Cardiac fibroblast (primary cell): ENCODE measurements at places on chromosomes 6 and 20.

DNA sequence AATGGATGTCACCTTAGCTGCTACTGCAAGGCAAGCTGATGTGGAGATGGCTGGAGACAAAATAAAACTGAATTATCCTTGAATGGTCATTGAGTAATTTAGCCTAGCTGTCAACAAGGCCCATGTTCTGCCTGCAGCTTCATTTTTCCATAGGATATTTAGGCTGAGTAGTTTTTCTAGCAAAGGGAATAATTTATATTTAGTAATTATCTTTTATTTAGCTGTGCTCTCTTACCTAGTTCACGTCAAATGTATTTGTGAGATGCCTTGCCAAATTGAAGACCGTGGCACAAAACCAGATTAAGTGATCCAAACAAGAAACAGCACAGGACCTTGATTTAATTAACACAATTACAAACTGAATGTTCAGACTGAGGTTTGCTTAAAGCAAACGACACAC, 77.4 kb upstream of the CEP162 start:
- DNase-seq: no peak

- DNase-seq: no peak
Measured at GRCh38 chr6:126955621-126956020, 162.8 kb upstream of the RSPO3 start.

GRCh38 chr6:142898927-142899895, 45.8 kb downstream of the HIVEP2 start:
- DNase-seq: no peak

- no peak for DNase-seq
Measured at GRCh38 chr20:57159193-57159851, 107.1 kb downstream of the BMP7 start.

DNA sequence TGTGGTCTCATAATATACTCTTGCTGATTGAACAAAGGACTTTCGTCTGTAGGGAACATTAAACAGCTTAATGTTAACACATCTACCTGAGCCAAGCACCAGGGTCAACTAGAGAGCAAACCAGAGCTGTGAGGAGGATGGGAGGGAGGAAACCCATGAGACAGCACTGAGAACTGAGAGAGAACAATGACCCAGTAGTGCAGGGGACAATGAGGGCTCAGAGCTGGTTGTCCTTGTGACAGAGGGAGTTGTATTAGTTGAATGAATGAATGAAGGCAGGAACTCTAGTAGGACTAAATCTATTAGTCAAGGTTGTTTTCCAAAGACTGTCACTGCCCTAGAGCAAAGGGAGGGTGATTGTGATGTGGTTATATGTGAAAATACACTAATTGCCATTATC, 28.2 kb upstream of the GSTA4 start:
- no peak for DNase-seq

GRCh38 chr6:42509765-42510164, 54.1 kb upstream of the UBR2 start:
- DNase-seq: no peak

- DNase-seq: no peak
Measured at GRCh38 chr6:40389254-40389653, 197.9 kb downstream of the LRFN2 start.

- peak; percentile 55 for DNase-seq
Measured at GRCh38 chr20:34536798-34537394, 20.7 kb downstream of the DYNLRB1 start.

- no peak for DNase-seq
Measured at GRCh38 chr6:143155681-143156080, 95.0 kb downstream of the AIG1 start.

- no peak for DNase-seq
Measured at GRCh38 chr20:43559147-43559987, 540 bp downstream of the SGK2 start.

DNA sequence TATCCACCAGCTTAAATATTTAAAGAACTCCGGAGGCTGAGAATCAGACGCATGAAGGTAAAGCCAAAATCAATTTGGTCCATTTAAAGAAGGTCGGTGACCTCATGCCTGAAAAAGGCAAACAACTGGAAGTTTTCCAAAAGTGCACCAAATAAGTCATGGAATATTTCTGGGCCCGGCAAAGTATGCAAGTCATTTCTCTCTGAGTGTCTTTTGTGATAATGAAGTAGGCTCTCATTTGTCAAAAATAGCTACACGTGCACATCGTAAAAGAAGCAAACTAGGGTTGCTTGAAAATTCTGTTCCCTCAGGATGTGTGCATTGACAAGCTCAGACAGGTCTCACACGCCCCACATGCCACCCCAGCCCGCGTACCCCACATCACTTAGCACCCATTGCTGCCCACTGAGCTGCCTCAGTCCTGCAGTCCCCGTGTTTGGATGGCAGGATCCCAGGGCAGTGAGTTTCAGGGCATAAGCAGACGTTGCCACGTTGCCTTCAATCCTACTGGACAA, 20.5 kb upstream of the PYGB start:
- DNase-seq: peak; percentile 86

- no peak for DNase-seq
Measured at GRCh38 chr6:120262354-120262753, 912.8 kb upstream of the MAN1A1 start.

DNA sequence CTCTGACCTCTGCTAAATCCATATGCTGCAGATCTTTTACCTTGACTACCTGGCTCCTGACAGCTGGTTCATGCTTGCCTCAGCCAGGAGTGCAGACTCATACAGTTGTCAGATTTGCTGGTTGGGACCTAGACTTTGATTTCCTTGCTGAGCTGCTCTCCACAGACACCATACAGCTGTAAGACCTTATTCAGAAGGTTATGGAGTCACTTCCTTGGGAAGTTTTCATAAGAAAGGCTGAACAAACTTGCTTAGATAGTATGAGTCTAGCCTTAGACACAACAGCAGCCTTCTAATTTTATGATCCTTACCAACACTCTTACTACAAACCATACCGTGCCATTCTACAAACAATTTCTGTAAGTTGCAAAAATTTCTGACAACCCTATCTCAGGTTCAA, 102.9 kb downstream of the EDN1 start:
- DNase-seq: peak; percentile 5

- DNase-seq: peak; percentile 90
Measured at GRCh38 chr6:155174576-155175211, 89.1 kb upstream of the CLDN20 start.

- DNase-seq: no peak
Measured at GRCh38 chr6:137660296-137660731, 166.1 kb upstream of the OLIG3 start.

DNA sequence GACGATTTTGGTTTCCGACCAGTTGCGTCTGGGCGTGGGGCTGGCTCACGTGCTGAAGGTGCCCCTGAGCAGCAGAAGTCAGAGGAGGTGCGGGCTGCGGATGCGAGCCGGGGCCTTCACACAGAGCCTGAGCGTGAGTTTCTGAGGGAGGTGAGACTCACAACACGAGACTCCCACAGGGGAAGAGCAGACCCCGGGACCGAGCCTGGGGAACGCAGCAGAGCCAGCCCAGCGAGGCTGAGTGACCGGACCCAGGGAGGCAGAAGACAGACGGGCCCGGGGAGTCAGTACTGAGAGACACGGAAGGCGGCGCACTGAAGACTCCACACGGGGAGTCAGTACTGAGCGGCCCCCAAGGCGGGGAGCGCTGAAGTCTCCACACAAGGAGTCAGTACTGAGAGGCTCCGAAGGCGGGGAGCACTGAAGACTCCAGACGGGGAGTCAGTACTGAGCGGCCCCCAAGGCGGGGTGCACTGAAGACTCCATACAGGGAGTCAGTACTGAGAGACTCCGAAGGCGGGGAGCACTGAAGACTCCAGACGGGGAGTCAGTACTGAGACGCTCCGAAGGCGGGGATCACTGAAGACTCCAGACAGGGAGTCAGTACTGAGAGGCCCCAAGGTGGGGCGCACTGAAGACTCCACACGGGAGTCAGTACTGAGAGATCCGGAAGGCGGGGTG, 77.8 kb downstream of the DLL1 start:
- no peak for DNase-seq

DNA sequence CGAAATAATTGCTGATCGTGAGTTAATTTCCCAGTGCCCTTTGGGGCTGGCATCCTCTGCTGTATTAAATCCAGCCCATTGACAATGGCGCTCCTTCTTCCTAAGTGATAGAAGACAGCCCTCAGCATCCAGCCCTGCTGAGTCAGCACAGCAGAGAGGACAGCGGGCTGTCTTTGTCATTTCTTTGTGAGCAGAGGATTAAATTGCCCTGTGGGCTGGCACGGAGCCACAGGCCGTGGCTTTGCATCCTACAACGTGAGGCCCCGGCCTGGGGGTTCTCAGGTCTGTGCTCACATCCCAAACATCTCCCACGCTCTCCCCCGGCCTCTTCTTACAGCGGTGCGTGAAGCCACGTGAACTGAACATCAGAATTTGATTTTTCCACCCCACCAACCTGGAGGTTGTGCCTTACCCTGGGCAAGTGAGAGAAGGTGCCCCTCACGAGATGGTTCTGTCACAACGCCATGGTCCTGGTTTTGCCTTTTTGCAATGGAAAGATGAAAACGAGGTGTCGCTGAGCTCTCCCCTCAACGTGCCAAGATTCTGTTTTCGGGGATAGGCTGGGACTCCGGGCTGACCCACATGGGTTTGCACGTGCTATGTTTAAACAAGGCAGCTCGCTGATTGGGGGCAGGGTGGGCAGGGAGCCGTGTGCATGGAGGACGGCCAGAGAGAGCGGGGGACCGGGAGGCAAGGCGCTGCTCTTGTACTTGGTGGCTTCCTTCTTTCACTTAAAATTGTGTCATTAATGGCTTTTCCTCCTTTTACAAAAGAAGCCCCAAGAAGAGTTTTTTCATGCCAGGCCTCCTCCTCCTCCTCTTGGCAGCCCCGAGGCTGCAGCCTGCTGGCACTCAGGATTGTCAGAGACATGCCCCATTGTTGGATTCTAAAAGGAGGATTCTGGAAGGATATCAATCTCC, 19.5 kb downstream of the CDH4 start:
- no peak for DNase-seq

GRCh38 chr20:4299773-4300172, 284.4 kb upstream of the RNF24 start:
- DNase-seq: peak; percentile 38

- DNase-seq: no peak
Measured at GRCh38 chr6:51788121-51788520, 299.3 kb downstream of the PKHD1 start.

DNA sequence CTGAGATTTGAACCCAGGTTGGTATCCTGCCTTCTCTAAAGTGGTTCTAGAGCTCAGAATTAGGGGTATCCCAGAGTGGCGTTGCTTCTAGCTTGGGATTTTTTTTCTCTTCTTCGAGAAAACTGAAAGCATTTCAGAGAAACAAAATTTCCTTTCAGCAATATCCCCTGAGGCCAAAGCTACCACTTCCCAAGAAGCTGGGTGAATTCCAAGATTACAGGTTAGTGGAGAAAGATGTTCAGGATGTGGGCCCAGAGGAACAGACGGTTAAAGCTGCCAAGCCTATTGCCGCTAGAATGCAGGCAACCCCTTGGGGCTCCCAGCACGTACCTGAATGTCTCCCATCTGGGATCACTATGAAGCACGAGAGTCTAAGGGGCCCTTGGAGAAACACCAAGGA, 134.1 kb downstream of the FOXO3 start:
- DNase-seq: no peak

- DNase-seq: peak; percentile 66
Measured at GRCh38 chr6:40550202-40551101, 36.7 kb downstream of the LRFN2 start.

DNA sequence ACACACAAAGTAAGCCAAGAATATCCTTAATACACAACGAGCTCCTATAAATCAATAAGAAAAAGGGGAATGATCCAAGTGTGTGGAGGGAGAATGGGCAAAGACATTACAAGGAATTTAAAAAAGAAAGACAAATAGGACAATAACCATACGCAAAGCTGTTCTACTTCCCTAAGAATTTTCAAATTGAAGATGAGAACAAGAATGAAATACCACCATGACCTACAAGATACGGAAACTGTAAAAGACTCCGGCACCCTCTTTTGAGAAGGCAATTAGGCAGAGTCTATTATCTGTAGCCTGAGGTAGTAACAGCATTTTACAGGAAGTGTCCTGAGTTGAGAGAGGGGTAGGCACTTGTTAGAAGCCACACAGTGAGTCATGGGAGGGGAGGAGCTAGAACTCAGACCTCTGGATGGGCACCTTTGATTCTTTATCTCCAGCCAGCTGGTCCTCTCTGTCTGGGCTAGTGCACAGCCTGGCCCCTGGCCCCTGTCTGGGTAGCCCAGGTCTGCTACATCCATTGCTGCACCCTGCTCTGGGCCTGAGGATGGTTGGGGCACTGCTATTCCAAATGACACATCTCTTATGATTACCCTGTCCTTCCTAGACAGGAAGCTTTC, 15.3 kb downstream of the RSPO4 start:
- no peak for DNase-seq

GRCh38 chr6:162702446-162702845, 25.1 kb downstream of the PRKN start:
- no peak for DNase-seq

- DNase-seq: no peak
Measured at GRCh38 chr20:24597051-24597450, 127.6 kb downstream of the SYNDIG1 start.

GRCh38 chr6:127266892-127267645, 405 bp downstream of the RNF146 start:
- peak; percentile 60 for DNase-seq

DNA sequence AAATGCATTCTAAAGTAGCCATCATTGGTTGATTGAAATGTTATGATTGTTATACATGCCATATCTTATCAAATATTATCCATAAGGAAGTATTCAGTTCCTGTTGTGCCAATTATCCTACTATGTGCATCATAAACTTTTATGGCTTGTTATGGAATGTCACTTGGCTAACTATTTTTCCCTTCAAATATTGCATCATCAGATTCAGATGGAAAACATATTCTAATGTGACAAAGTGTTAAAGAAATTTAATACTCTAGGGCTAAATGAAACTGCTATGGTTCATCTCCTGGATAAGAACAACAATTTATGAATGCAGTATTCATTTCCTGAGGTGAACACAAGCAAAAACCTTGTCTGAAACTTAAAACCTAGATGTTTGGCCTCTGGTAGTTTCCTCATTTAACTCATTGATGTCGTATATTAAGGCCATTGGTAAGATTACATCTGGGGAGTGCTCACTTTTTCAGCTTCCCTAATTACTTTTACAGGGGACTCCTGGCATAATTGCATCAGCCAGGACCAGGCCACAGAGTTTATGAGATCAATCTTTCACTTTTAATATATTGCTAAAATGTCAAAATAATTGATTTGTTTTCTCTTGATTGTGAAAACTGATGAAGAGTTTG, 134.9 kb upstream of the CEP162 start:
- peak; percentile 4 for DNase-seq

- DNase-seq: peak; percentile 57
Measured at GRCh38 chr6:134035823-134036296, 16.6 kb downstream of the SLC2A12 start.

DNA sequence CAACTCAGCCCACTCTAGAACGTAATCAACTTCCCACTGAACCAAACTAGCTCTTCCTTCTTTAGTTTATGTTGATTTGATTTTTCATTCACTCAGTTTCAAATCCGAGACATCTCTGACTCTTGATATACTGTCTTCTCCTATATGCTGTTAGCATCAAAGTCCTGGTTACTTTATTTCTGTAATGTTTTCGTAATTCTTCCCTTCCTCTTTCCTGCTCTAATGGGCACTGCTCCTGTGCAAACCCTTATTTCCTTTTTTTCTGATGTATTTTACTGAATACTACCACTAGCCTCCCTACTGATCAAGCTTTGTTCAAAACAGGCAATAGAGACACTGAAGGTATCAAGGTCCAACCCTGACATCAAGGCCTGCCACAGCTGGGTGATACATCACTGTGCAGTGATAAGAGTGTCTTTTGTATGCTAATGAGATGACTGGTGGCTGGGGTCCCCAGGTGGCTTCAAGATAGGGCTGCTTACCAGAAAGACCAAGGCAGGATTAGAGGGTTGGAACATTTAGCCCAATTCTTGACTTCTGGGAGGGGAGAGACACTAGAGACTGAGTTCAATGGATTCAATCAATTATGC, 95.2 kb downstream of the KIF13A start:
- DNase-seq: no peak
